ENCODE measurements at places on chromosomes 7 and 10.

DNA sequence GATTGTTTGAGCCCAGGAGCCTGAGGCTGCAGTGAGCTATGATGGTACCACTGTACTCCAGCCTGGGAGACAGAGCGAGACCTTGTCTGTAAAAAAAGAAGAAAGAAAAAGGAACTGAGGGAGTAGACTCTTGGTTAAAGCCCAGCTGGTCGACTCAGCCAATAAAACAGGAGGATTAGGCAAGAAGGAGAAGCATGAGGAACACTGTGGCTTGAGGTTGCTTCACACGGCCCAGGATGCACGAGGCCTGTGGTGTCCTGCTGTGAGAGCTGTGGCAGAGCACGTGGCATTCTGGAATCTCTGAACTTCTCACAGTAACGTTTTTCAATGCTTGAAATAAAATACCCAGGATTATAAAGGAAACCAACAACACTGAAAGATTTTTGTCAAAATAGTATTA, 93.3 kb downstream of the CUL2 start:
- no peak for DNase-seq

DNA sequence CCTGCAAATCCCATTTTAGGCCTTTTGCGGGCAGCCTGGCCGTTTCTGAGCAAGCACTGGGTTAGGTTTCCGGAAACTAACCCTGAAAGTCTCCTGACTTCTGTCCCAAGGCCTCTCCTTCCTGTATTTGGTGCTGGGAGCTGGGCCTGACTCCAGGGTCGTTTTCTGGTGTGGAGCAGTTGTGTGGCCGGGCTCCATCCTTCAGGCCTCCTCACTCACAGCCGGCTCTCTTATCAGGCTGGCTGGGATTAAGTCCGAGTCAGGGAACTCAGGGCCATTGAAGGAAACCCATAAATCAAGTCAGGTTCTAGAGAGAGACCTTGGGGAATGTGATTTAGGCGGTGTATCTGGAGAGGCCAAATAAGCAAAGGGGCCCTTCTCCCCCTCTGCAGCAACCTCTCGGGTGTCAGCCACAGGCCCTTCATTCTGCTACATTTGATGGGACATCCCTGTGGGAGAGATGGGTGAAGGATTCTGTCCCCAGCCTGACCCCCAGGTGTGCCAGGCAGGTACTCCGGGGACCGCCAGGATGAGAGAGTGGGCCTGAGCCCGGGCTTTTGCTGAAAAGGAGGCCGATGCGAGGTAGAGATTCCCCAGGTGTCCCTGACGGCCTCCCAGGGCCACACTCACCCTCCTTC, 3.3 kb downstream of the GATA3 start:
- no peak for DNase-seq

DNA sequence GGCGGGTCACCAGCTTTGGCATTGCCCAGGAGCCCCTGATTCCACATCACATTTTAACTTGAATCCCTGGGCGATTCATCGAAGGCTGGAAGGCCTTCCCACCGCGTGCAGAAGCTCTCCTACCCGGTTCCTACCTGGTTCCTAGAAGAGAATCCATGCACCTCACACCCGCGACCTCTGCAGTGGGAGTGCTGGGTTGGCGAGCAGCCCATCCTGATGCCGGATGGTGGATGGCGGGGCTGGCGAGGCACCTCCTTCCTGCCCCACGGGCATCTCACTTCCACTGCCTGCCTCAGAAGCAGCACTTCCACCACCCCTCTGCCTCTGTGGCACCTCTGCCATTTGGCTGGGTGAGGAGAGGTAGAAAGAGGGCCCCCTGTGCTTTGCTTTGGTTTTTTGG, 32.0 kb downstream of the NUB1 start:
- DNase-seq, result no peak

- DNase-seq, result no peak
These were observed 270.5 kb downstream of the POU6F2 start for GRCh38 chr7:39248041-39248691.

DNA sequence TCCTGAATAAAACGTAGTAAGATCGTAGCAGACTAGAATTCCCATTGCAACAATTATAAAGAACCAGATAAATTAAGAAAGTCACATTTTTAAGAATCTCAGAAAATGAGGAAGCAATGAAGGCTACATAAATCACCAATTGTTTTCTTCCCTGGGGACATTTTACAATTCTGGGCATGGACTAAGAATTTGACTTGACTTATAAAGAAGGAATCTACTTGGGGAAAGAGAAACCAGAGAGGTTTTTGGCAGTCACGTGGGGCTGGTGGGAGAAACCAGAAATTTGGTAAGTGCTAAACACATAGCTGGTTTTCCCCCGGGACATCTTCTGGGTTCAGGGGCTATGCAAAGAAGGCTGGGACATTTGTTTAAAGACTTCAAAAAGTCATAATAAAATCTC, 109.8 kb upstream of the IL6 start:
- no peak for DNase-seq

DNA sequence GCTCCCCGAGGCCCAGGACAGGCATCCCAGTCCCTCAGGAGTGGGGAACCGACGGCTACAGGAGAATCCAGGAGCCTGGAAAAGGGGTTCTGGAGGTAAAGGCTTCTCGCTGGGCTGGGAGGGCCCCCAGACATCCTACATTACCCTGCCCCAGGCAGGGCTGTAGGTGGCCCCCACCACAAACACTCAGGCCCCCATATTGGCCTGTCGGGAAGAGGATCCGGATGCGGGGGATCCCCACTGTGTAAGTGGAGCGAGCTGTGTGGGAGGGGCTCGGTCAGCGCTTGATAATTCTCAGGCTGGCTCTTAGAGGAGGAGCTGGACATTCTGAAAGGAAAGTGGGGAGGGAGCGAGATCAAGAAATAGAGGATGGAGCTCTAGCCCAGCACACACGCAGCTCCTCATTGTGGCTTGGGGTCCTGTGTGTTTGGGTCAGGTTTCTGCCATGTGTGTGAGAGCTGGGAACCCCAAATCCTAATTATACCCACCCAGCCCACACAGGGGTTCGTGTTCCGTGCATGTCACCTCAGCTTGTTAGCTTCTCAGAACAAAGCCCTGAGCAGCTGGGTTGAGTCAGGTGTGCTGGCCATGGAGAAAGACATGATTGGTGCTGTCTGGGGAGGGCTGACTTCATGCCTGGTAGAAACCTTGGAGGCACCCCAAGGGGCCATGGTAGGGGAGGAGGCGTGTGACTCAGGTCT, 49.4 kb downstream of the ZNF467 start:
- no peak for DNase-seq

DNA sequence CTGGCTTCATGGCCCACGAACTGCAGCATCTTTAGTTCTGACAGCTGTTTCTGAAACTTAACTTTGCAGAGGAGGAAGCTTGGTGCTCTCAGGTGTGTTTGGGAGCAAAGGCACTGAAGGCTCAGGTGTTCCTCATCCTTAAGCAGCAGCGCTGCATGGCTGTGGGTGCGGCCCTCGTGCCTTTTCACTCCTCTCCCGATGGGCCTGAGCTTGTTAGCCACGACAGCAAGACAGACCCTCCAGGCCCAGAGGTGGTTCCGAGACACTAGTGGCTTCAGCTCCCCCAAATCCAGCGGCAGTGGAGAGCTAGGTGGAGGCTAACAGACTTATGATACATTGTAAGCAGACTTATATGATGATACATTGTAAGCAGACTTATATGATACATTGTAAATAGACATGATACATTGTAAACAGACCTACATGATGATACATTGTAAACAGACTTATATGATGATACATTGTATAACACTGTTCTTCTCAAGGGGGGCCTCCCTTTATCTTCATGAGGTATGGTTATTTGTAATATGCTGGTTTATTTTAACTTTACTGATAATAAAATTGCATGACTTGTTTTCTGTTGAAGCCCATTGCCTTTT, 14.1 kb downstream of the PFKP start:
- no peak for DNase-seq

Measured in iPS DF 6.9 (cell line).